Cortex of kidney (tissue), 1 donor: ENCODE measurements at places on chromosomes 4 and X.

GRCh38 chr4:153222707-153223426 lies 18.6 kb downstream of the TRIM2 start:
- no peak for DNase-seq

DNA sequence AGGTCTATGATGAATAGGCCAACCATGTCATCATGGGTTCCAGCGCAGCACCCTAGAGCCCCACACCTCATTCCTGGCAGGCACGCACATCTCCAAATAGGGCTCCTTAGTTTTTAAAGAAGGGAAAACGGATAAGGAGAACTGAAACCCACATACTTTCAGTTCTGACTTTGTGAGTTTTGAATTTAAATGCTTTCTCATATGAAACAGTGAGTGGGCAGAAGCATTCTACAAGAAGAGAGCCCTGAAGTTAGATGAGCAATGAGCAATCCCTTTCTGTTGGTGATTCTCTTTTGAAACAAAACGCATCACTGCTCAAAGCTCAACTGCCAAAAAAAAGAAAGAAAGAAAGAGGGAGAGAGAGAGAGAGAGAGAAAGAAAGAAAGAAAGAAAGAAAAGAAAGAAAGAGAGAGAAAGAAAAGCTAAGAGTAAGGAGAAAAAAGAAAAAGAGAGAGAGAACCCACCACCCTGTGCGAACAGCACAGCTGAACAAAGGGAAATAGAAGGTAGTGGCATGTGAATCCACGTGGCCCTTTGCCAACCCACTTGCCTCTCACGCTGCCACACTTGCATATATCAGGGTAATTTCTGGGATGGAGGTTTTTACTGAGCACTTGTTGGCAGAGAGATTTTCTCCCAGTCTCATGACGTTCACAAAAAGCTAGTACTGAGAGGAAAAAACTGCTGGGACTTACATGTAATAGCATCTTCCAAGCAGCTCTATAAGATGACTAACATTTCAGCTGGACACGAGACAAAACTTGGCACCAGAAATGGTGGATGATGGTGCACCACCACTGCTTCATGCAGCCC lies 31.0 kb downstream of the TMSB4X start:
- no peak for DNase-seq

DNA sequence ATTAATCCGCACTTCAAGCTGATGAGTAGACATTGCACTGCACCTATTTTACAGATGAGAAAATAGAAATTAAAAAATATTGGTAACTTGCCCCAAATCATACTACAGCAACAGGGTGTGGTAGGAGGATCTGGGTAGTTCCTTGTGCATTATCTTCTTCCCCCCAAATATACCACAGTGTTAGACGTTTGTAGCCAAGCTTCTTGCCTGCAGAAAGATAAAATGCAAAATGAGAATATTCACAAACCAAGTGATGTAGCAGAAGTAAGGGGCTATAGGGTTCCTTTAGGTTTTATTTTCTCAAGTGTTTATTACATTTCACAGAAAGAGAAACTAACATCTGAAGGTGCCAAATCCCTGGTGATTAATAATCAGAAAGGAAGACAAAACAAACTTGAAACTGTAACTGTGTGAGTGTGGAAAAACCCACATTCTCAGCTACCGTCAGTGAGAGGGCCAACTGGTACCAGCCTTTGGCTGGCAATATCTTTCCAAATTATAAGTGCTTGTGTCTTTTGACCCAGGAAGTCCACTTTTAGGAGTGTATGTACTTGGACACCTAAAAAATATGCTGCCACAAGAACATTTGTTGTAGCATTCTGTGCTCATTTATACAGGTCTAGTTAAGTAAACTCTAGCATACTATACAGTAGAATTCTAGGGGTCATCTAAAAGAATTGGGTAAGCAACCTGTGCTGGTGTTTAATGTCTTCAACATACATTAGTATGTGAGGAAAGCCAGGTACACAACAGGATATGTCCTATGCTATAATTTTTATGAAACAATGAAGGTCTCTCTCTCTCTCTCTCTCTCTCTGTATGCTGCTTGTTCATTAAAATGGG lies 6.7 kb upstream of the CD38 start:
- DNase-seq, result no peak

DNA sequence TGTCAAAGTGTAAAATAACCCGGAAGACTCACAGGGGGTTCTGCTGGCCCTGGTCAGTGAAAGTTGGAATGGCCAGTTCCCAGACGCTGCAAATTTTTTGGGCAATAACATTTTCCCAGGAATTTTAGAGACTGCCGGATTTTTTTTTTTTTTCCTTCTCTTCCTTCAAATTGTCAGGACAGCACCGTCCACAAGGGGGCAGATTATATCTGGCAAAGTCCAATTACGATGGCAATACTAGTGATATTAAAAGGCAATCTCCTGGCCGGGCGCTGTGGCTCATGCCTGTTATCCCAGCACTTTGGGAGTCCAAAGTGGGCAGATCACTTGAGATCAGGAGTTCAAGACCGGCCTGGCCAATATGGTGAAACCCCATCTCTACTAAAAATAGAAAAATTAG lies 20.5 kb downstream of the SLC25A5 start:
- no peak for DNase-seq

- DNase-seq, result no peak
Observed at GRCh38 chr4:98784947-98785706, 126.7 kb upstream of the TSPAN5 start.

DNA sequence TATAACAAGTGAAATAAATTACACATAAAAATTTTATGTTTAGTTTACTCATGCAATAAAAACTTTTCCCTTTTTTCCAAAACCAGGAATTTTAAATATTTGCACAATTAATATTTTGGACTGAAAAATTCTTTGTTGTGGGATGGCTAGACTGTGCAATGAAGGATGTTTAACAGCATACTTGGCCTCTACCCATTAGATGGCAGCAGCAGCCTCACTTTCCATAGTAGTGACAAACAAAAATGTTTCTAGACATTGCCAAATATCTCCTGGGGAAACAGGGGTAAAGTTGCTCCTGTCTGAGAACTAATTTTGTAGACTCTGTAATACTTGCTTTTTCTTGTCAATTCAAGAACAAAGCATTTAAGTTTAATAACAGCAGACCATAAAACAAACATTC lies 49.8 kb downstream of the SCLT1 start:
- DNase-seq, result no peak

GRCh38 chr4:74042681-74043080 lies 4.2 kb upstream of the CXCL3 start:
- no peak for DNase-seq

- no peak for DNase-seq
Observed at GRCh38 chr4:105215609-105216313, 69.1 kb downstream of the TET2 start.

DNA sequence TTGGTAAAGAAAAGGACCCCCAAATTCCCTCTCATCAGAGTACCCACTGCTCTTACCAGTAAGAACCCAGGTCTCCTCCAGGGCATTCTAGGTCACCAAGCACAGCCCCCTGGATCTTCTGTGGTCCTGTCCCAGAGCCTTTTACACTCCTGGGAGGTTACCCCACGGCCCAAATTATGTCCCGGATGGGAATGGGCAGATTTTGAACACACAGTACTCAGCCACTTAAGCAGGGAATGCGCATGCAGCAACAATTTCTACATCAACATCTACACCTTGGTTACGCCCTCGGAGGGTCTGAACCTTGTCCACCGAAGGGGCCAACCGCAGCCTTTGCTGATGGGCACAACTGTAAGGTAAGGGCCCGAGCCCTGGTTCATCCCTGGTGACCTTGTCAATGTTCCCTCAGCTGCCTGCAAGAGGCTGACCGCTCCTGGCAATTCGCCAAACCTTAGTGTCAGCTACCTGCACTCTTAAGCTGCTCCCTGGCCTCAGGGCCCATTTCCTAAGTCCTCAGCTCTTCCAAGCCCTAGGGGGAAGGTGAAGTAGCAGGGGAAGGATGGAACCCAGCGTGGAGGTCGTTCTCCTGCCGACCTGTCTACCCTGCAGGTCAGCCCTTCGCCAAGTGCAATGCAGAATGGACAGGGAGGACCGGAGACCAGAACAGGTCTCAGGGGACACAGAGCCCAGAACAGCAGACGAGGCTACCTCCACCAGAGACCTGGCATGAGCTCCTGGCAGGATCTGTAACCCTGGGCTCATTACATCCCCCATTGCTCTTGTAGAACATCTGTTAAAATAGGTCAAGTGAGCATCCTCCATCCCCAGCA lies 5.9 kb downstream of the TIMP1 start:
- DNase-seq, result no peak

DNA sequence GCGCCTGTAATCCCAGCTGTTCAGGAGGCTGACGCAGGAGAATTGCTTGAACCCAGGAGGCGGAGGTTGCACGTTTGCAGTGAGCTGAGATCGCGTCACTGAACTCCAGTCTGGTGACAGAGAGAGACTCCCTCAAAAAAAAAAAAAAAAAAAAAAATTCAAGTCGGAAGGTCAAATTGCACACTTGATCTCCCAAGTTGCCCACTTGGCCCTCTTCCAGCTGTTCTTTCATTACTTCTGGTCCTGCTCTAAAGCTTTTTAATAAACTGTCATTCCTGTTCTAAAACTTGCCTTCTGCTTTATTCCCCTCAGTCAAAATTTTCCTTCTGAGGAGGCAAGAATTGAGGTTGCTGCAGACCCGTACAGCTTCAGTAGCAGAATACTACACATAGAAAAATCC lies 2358.0 kb downstream of the ARAP2 start:
- no peak for DNase-seq

DNA sequence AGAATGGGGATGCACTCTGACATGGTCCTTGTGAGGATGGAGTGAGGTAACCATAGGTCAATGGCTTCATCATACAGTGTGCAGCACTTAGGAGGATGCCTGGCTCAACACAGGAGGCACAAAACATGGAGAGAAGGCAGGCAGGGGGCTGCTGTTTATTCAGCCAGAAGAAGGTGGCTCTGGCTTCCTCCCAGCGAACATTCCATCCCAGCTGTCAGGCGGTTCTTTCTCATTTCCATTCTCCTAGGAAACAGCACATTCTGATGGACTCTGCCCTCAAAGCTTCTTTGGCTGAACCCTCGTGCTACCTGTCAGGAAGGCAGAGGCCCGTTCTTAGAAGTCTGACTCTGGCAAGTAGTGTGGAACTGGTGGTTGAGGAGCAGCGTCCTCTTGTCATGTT lies 18.6 kb downstream of the STK32B start:
- DNase-seq, result no peak

DNA sequence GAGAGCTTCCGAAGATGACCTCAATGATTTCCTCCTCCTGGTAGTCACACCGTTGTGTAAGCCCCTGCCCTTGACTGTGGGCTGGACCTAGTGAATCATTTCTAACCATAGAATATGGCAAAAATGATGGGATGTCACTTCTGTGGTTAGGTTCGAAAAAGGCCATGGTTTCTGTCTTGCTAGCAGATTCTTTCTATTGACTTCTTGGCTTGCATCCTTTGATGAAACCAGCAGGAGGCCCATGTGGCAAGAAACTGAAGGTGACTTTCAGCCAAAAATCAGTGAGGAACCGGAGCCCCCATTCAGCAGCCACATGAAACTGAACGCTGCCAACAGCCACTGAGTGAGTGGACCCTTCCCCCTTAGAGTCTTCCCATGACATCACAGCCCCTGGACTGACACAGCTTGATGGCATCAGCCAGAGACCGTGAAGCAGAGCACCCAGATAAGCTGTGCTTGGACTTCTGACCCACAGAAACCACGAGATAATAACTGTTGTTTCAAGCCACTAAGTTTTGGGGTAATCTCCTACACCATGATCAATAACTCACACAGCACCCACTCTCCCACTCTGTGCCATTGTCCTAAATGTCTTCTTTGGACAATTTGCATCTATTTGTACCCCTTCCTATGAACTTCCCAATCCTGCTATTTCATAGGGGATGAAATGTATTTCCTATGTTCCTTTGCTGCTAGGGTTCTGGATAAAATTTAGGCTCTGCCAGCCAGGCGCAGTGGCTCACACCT lies 148.0 kb upstream of the STX18 start:
- DNase-seq, result no peak

DNA sequence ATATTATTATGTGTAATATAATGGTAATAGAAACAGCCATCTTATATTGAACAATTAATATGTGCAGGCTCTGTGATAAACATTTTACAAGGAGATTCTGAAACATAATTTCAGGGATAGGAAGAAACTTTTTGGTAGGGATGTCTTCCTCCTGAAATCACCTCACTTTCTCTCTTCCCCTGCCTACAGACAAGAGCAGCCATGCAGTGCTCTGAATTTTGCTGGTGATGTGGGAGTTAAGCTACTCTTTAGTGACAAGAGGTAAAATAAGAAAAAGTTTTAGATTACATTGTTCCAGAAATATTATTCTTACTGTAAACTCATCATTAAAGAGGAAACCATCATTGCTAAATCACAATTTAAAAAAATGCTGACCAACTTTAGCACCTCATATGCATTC lies 36.1 kb downstream of the LARP7 start:
- DNase-seq, result no peak

- no peak for DNase-seq
Observed at GRCh38 chrX:666762-667720, 36.5 kb downstream of the SHOX start.

GRCh38 chr4:53130896-53131561 lies 234.8 kb downstream of the SCFD2 start:
- no peak for DNase-seq

DNA sequence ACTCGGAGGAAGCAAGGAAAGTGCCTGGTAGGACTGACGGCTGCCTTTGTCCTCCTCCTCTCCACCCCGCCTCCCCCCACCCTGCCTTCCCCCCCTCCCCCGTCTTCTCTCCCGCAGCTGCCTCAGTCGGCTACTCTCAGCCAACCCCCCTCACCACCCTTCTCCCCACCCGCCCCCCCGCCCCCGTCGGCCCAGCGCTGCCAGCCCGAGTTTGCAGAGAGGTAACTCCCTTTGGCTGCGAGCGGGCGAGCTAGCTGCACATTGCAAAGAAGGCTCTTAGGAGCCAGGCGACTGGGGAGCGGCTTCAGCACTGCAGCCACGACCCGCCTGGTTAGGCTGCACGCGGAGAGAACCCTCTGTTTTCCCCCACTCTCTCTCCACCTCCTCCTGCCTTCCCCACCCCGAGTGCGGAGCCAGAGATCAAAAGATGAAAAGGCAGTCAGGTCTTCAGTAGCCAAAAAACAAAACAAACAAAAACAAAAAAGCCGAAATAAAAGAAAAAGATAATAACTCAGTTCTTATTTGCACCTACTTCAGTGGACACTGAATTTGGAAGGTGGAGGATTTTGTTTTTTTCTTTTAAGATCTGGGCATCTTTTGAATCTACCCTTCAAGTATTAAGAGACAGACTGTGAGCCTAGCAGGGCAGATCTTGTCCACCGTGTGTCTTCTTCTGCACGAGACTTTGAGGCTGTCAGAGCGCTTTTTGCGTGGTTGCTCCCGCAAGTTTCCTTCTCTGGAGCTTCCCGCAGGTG lies 637 bp downstream of the AR start:
- DNase-seq, result no peak
